ENCODE measurements at places on chromosomes 2 and 18. TPM values are rescaled to one million over a fixed set of nuclear protein-coding genes. Genes with fewer than 3 reads are reported as not detected.

DNA sequence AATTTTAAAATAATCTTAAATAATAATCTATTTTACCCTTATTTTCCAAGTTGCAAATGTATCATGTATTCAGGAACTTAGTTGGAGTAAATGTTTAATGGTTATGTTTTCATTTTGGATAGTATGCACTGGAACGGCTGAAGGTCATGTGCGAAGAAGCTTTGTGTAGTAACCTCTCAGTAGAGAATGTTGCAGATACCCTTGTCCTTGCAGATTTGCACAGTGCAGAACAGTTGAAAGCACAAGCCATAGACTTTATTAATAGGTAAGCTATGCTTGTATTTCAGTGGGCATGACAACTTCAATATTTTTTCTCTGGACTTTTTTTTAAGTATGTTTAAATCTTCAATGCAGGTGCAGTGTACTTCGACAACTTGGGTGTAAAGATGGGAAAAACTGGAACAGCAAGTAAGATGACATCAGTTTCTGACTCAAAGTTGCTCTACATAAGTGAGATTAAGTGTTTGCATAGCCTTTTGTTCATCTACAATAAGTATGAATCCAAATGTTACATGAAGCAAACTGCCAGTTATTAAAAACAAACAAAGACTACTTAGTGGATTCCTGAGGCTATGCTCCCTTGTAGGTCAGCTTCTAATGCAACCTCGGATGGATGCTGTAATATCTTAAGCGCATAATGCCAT lies 63.1 kb downstream of the SPOPL start:
- DNase-seq = no peak

GRCh38 chr18:63099091-63099840 lies 220.3 kb downstream of the BCL2 start:
- DNase-seq = peak; percentile 62

- no peak for DNase-seq
Measured at GRCh38 chr2:79740879-79741443, 228.1 kb downstream of the CTNNA2 start.

GRCh38 chr2:161238560-161239325 lies 69.5 kb upstream of the PSMD14 start:
- peak; percentile 53 for DNase-seq

DNA sequence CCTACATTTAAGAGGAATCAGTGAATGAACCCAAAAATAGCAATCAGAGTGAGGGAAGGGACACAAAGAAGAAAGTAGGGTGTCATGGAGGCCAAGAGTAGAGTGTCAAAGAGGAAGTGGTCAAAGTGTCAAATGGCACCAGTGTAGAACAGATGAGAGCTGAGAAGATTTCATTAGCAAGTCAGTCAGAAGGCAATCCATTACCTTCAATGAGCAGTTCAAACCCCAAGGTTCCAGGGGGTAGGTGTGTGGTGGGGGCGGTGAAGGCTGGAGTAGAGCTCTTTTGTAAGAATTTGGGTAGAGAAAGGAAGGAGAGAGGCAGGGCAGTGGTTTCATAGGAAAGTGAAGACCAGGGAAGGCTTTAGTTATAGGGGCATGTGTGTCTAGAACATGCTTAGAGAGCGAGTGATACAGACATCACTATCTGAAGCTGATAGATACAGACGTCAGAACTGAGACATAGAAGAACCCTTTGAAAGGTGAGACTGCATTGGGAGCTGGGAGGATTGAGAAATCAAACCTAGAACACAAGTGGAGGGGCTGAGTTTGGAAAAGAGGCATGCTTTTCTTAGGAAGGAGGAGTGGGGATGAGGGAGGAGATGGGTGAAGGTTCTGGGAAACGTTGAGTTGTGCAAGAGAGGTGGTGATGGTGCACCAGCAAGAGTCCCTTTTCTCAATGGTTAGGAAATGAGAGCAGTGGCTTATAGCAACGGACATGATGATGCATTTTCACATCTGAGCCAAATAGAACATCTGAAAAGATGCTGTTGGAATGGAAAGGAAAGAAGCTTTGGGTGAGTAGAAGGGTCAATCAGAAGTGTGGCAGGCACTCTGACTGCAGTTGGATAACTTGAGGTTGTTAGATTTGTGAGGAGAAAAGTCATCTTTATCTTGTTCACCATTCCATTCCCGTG lies 48.9 kb upstream of the IL1RL1 start:
- DNase-seq = no peak

GRCh38 chr2:217788669-217789002 lies 214.2 kb downstream of the TNS1 start:
- DNase-seq = no peak

DNA sequence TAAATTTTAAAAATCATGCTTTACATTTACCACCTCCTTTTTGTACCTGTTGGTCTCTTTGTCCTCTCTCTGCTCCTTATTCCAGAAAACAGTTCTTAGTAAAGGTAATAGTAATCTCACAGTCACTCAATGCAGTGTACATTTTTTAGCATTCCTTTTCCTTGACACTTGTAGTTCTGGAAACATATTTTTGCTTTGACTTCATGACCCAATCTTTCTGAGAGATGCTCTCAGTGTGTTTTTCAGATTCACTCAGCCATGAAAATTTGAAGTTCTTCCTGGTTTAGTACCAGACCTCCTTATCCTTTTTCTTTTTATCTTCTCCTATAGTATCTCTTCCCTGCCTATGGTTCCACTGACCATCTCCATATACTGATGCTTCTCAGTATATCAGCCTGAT lies 747.5 kb upstream of the ZEB2 start:
- no peak for DNase-seq

- peak; percentile 78 for DNase-seq
Measured at GRCh38 chr2:47309472-47309951, 93.4 kb upstream of the MSH2 start.

DNA sequence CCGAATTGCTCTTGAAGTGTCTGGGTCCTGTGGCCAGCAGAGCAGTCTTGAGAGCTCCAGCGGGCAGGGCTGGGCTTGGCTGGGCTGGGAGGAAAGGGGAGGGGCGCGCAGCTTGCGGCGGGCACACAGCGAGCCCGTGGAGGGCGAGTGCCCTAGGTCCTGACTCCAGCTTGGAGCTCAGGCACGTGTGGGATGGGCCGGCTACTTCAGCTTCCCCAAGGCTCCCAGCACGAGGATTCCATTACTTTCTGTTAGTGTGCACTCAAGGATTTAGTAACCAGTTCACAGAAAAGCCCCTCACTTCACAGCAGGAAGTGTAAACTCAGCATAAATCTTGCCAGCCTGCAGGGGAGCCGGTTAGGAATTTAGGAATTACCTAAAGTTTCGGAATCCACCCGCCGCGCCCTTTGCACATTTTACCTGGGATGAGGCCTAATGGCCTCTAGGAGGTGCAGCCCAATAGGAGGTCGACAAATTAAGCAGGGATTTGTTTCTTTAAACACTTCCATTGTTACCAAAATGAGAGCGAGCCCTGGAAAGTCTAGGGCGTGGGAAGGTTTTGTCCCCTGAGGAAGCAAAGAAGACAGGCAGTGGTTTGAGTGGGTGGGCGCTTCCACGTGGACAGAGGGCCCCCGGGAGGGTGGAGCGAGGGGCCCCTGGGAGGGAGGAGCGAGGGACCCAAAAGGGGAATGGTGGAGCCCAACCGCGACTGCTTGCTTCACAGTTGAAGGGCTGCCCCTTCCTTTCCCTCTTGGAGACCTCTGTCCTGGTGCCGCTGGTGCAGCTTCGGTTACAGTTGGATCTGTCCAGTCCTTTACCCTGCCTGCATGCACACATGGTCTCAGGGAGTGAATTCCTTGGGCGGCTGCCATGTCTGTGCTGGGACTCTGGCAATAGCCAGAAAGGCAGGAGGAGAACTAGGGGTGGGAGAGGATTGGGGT lies 93.3 kb downstream of the CTAGE1 start:
- DNase-seq = no peak

DNA sequence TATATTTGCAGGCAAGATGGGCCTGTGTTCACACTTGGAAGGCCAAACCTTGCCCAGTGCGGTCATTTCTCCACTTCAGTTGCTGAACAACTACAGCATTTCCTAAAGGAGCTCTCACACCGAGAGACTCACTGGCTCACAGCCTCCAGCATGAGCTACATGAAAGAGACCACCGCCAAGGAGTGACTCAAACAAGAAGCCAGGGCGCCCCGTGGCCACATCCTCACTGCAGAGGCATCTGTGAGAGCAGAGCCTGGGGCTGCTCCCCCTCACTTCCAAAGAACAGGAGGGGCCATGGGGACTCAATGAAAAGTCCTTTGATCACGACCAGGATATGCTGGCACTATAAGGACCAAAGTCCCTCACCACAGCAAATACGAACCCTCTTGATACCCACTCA lies 50.0 kb downstream of the TMEM163 start:
- peak; percentile 75 for DNase-seq

DNA sequence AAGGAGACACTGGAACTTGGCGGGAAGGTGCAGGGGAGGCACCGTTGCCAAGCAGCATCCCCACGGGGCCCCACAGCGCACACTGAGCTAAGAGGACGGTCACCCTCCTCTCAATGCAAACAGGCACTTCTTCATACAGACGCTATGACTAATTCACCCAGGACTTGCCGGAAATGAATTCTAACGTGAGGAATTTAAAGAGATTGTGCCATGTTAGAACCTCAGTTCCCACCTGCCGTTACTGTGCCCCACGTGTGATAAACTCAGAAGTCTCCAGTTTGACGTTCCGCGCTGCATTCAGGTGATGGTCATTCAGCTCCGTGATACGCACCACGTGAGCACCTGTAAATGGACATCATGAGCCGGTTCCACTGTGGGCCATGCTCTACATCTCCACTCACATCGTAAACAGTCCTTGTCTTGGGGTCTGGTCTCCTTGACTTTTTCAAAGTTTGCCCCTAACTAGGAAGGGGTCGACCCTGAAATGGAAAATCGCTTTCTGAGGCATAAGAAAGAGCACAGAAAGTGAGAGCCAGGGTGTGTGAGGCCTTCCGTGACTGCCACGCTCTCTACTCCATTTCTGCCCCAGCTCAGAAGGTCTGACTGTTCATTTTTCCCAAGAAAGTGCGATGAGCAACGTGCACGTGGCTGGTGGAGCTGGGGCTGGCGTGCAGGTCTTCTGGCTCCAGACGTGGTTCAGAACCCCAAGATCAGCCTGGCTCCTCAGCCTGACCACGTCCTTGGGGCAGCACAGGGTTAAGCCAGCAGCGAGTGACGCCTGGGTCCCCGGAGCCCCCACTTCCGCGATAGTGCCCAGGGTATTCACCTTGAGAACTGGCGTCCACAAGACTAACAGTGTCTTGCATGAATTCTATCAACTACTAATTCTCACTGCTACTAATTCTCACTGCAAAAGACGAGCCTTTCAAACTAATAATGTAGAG lies 35.1 kb downstream of the TMEM18 start:
- DNase-seq = no peak

DNA sequence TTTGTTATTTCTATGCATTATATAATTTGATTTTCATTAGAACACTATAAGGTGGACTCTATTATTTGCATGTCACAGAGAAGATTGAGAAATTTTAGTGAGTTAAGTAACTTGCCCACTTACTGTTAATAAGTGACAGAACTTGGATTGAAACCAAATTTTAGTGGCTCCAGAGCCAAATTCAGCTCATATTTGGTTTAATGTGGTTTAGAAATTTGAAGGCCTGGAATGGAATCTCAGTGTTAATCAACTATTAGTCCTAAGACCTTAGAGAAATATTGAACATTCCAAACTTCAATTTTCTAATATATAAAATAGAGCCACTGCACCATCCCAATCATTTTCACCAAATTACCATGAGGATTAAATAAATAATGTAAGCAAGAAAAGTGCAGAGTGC lies 281.6 kb downstream of the ZNF385B start:
- DNase-seq = no peak

- no peak for DNase-seq
Measured at GRCh38 chr2:33432871-33433270, 43.6 kb upstream of the RASGRP3 start.

GRCh38 chr2:238143239-238143951 lies 4.9 kb downstream of the KLHL30 start:
- no peak for DNase-seq

GRCh38 chr2:167761465-167762136 lies 485.8 kb downstream of the STK39 start:
- DNase-seq = no peak

DNA sequence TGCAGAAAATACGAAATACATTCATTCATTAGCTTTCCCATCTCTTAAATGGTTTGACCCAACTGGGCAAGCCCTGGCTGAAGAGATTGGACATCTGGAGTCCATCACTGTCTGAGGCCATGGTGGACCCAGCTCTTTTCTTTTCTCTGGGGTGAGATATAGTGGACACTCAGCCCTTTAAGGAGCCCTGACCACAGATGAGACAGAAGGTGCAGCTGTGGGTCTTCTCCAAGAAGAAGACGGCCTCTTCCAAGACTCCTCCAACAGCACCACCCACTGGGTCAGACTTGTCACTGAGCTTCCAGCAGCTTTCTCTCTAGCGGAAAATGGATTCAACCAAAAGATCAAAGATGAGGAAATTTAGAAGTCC lies 27.2 kb downstream of the TWIST2 start:
- DNase-seq = no peak

The DES gene
- total RNA-seq = 82.0 TPM

The MAT2A gene
- total RNA-seq = 189 TPM

The UGT1A10 gene
- 72.9 TPM for total RNA-seq

The SRD5A2 gene
- total RNA-seq = not detected

The POTEE gene
- not detected for total RNA-seq

The UGT1A1 gene
- 1.7 TPM for total RNA-seq

Measured in Peyer's patch (tissue), 4 donors.